Stimulated activated CD4-positive, alpha-beta T cell treated with anti-CD3 and anti-CD28 coated beads, Interleukin-1b, Interleukin-23, amount 100 ng/mL, for 1 hour (primary cell): ENCODE measurements at places on chromosomes 6 and 20.

GRCh38 chr6:76703285-76703684 is 630.8 kb upstream of the IMPG1 start:
- DNase-seq = no peak

- DNase-seq = no peak
Measured at GRCh38 chr6:106247733-106248132, 77.8 kb downstream of the ATG5 start.

DNA sequence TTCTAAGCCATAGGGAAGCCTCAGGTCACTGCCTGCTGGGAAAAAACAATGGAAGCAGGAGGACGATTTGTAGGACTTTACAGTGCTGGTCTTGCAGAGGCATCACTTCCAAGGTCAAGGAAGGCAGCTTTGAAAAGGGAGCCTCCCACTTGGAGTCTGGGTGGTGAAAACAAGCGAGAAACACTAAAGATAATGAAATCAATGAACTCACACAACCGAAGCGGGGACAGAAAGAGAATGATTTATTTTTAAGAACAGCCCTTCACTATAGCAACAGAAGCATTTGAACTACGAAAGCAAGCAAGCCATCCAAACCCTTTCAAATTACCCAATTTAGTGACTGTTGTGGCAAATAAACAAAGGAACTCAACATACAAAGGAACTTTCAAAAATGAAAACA is 227.5 kb downstream of the THBS2 start:
- no peak for DNase-seq

DNA sequence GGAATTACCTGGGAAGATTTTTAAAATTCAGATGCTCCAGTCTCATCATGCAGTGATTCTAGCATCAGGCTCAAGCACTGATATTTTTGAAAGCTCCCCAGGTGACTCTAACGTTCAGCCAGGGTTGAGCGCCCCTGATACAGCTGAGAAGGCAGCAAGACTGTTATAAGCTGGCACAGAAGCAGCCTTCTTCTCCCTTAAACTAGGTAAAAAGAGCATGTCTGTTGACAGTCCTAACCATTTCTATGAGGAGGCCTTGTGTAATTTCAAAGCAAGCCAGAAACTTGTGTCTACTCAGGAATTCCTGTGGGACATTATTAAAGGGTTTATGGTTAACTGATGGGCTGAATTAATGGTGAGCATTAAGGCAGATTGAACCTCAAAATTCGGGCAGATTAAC is 141.9 kb downstream of the PDE7B start:
- no peak for DNase-seq

DNA sequence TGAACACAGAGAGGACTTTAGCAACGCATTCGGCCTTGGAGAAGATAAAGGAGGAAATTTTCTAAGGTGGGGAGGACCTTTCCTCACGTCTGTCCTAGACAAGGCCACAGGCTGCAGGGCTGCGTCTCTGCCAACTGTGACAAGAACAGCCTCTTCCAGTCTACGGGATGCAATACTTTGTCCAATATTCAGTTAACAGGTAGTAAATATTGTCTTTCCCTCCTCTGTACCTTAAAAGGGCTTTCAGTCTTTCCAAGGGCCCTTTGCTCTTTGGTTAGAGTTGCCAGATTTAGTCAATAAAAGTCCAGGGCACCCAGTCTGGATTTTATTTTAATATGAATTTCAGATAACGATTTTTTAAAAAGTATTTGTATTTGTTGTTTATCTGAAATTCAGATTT is 78.2 kb downstream of the ELOVL4 start:
- no peak for DNase-seq
